ENCODE measurements at places on chromosomes 7 and 10. TPM values are rescaled to one million over a fixed set of nuclear protein-coding genes. Genes with fewer than 3 reads are reported as not detected.

Gene CRYGN
- polyA plus RNA-seq = not detected

Gene OR2A1
- not detected for polyA plus RNA-seq

Gene CTBP2
- polyA plus RNA-seq = 0.50 TPM

Gene TCERG1L
- polyA plus RNA-seq = not detected

Gene SFRP5
- polyA plus RNA-seq = not detected

Gene VSTM4
- not detected for polyA plus RNA-seq

Gene FLNC
- polyA plus RNA-seq = not detected

Gene LIPA
- polyA plus RNA-seq = 73.9 TPM

Gene MYH16
- not detected for polyA plus RNA-seq

Gene SAP25
- polyA plus RNA-seq = 0.73 TPM

Gene BTBD16
- polyA plus RNA-seq = not detected

Gene PIK3AP1
- polyA plus RNA-seq = 174 TPM

Gene FKBP6
- polyA plus RNA-seq = not detected

Gene MMRN2
- polyA plus RNA-seq = not detected

Gene MPP7
- polyA plus RNA-seq = 2.3 TPM

Gene GPRIN2
- not detected for polyA plus RNA-seq

Gene PODXL
- polyA plus RNA-seq = 1.3 TPM

Gene INSYN2A
- polyA plus RNA-seq = not detected

Gene GJD4
- not detected for polyA plus RNA-seq

Gene CDK14
- polyA plus RNA-seq = 53.0 TPM

Gene GCC1
- polyA plus RNA-seq = 28.8 TPM
